HepG2 (cell line): ENCODE measurements at places on chromosomes 2 and 18.
A peak's percentile ranks its signal among the peaks of the same experiment; 100 is the strongest.

DNA sequence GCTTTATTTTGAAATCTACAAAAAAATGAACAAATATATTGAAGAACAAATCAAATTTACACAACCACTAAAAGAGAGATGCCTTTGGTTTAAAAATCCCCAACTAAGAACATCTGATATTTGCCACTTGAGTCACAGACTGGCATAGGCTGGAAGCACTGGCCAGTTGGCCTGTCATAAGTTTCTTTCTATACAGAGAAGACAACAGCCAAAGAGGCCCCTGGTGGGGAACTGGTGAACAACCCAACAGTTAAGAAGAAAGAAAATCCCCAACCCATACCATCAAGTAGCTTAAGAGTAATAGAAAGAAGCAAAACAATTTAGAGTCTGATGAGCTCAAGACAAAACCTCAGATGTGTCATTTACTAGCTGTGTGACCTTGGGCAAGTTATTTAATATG, 45.5 kb downstream of the OSR1 start:
- peak; percentile 51 for DNase-seq

GRCh38 chr2:203164311-203164935, 74.4 kb upstream of the CYP20A1 start:
- DNase-seq, result no peak

DNA sequence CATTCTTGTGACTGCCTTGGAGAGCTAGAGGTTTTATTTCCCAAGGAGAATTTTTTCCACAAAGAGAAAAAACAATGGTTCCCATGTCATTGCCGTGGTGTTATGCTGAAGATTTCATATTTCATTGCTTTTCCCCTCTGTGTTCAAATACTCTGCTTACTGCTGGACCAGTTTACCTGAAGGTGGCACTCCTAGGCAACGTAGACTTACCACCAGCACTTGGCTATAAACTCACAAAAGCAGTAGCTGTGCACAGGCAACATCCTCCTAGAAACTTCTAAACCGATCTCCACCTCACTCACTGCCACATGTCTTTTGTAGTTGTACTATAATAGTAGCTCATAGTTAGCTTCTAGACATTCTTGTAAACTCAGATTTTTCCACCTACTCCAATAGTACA, 1319.7 kb upstream of the CRIM1 start:
- no peak for DNase-seq

GRCh38 chr2:109531221-109531620, 82.5 kb downstream of the SEPTIN10 start:
- DNase-seq, result no peak

DNA sequence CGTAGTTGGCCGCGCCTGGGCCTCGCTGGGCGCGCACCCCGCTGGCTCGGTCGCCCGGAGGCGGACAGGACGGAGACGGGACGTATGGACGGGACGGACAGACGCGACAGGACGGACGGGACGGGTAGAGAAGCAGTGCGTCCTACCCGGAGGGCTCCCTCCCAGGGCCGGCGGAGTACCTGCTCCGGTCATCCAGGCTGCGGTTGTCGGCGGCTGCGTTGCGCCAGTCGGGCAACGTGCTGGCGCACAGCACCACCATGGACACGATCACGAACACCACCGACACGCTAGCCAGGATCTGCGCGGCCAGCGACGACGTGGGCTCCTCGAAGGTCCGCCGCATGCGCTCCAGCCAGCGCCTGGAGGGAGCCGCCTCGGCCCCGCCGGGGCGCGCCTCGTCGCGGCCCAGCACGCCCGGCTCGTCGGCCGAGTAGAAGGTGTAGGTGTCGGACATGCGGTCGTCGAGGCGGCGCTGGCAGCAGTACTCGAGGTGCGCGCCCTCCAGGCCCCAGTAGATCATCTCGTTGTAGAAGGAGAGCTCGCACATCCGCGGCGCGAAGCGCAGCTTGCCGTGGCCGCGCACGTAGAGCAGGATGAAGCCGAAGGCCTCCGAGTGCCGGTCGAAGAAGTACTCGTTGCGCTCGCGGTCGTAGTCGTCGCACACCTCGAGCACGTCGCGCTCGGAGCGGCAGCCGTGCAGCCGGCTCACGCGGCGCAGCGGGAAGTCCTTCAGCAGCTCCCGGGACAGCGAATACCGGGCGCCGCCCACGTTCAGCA, 903 bp downstream of the KCNG3 start:
- DNase-seq, result no peak

- no peak for DNase-seq
These were observed 193.9 kb downstream of the BCL11A start for GRCh38 chr2:60359569-60359968.
